NCI-H2171 (cell line): ENCODE measurements at places on chromosomes 1 and 21.

DNA sequence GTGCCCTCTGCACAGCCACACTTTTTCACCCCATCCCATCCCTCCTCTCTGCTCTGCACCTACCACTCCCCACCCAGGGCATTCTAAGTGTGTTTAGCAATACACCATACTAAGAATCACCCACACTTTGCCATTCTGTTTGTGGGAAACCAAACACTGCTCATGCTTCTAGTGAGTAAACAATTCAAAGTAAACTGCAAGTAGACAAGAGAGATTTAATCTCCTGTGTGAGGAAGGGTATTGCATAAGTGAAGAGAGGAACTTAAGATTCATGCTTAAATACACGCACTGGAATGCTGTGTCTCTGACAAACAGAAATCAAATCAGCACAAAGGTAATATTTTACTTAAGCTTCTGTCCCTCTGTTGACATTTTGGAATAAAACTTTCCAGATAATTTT is 4.8 kb upstream of the EDARADD start:
- DNase-seq = no peak

GRCh38 chr1:208851366-208851765 is 607.2 kb upstream of the PLXNA2 start:
- DNase-seq = no peak

GRCh38 chr1:151680826-151681225 is 35.8 kb downstream of the CELF3 start:
- DNase-seq = no peak

DNA sequence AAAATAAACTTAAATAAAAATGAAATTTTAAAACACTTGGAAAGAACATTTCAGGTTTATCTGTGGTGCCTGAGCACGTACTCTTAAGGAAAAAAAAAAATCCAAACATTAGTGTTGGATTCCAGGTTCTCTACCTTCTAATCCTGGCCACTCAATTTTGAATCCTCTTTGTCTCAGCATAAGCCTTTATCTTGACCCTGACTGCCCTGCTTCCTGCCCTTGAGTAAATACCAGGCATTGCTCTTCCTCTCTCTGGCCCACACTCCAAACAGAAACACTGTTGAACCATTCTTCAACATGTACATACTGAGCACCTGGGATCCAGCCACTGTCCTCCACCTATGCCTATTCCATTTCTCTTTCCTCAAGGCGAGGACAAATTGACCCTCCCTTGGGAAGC is 11.4 kb upstream of the VANGL1 start:
- no peak for DNase-seq

GRCh38 chr1:59570524-59570923 is 244.2 kb upstream of the HOOK1 start:
- peak; percentile 1 for DNase-seq

DNA sequence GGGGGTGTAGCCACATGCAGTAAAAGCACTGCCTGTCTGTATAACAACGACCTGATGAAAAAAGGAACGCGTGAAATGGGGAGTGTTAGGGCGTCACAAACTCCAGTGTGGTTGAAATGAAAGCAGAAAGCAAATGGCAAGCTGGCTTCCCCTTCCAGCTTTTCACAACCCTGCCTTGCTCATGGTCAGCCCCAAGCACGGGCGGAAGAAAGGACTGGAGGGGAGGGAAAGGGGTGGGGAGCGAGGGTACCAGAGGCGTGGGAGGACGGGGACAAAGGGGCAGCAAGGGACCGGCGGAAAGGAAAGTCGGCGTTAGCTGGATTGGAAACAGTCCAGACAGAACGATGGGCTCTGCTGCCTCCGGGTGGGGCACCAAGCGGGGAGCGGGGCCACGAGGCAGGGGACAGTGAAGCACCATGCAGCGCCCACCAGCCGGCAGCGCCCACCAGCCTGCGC is 9.6 kb downstream of the VPS26C start:
- DNase-seq = no peak

GRCh38 chr1:15214527-15214926 is 32.5 kb upstream of the FHAD1 start:
- DNase-seq = no peak

DNA sequence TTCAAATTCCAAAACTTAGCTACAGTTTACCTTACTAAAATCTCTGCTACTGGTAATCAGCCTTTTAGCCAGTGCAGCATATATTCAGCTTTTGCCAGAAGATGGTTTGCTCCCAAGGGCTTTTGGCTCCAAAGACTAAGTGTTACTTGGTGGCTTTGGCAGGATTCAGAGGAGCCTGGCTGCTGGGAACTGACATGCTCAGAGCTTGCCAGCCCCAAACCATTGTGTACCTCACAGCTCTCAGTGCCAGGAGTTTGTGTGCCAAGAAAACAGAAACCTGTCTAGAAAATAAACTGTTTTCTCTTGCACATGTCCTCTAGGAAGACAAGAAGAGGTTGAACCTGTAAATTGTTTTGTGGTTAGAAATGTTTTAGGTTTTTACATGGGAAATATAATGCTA is 315.9 kb downstream of the ST6GALNAC3 start:
- no peak for DNase-seq

DNA sequence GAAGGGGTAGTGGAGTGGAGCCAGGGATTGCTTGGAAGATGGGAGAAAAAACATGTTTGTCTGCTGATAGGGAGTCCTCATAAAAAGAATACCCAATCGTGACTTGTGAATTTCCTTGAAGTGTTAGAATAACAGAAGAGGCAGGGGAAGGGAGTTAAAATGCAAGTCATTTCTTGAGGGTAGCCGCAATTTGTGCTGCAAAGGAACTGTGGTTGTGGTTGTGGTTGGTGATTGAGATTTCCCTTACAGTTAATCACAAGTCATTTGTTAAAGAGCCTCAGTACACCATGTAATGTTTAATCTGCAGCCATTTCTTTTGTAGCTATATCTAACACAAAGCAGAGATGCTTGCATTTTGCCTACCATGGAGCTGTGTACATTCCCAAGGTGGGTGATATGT is 38.5 kb upstream of the EGLN1 start:
- DNase-seq = no peak

DNA sequence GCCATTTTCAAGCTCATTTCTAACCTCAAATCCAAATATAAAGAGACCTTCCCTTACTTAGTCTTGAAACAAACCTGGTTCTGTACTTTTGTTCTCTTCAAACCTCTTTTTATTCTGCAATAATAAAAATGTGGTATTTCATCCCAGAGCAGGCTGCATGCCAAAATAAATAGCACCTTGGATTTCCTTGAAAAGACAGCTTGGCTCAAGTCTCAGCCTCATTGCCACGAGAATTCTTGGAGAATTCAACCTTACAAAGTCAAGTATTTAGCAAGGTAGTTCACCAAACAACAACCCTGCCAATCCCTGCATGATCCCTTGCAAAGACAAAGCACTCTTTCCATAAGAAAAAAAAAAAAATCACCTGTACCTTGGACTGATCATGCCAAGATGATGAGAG is 33.8 kb downstream of the KANK4 start:
- no peak for DNase-seq
